Stimulated activated CD8-positive, alpha-beta memory T cell treated with anti-CD3 and anti-CD28 coated beads, Interleukin-4, amount 100 ng/mL, for 1 hour (primary cell): ENCODE measurements at places on chromosomes 4 and X.

DNA sequence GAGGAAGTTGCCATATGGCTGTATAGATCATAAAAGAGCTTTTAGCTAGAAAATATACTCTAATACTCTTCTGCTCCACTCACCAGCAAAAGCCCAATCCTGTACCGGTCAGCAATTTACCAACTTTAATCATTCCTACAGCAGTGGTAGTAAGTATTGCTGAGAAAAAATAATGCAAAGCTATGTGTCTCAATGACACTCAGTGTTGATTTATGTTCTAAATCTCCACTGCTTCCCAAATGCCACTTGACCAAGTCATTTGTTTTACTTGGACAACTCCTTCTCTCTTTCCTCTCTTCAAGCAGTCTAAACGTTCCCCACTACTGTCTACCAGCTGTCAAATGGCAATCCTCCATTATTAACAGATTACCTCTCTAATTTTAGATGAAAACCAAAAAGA is 201.8 kb upstream of the GK2 start:
- no peak for DNase-seq

- DNase-seq, result no peak
These were observed 2.2 kb downstream of the COX7B start for GRCh38 chrX:77901506-77901905.

DNA sequence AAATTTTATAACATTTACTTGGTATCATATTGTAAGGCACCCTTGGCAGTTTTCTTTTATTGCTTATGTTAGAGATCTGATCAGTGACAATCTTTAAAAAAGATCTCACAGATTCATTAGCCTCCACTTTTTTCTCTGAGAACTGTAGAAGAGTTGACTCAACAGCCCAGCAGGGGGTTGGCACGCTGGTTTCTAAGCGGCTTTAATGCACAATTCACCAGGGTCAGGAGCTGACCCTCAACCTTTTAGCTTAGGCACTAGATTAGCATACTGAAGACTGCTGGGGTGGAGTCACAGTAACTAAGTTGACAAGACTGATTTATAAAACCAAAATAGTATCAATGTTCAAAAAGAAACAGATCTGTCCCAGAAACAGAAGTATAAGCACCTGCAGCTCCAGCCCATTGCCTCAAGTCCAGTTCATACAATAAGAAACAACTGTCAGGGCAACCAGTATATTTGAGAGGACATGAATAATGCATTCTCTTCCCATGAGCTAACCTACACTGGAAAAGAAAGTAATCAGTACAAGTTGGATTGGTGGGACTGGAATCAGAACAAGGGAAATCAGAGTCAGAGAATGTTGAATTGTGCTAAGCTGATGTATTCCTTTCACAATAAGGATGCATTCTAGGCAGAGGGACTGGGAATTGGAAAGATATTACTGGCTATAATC is 77.6 kb downstream of the PDE5A start:
- no peak for DNase-seq

- DNase-seq, result no peak
These were observed 652.1 kb downstream of the ANKRD50 start for GRCh38 chr4:124060261-124060918.

DNA sequence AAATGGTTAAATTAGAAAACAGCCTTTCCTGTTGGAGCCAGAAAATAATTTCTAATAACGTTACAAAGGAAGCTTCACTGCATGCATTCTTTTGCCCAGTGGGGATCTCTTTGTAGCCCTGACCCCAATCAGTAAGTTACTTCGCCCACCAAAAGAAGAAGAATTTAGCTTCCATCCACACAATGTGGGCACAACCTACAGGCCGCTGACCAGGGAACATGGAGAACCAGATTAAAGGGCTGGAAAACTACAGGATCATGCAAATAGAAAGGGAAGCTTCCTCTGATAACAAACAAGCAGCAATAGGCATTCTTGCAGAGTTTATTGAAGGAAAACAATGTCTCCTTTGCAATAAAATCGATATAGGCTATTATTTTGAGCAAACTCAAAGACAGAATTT is 21.3 kb upstream of the TSPAN5 start:
- no peak for DNase-seq

DNA sequence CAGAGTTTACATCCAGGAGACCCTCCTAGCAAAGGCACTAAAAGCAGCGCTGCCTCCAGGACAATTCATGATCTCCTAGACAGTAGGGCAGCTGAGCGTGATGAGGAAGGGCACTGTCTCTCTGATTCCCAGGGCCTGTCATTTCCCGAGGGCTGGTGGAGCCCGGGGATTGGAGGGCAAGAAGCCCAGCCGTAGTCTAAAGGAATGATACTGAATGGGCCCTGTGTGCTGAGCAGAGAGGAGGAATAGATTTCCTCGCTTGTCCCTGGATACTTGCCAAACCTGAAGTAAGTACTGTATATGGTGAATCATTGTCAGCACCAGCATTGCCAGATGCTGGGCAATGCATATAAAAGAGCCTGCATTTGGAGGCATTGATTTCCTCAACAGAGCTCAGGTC is 88.0 kb upstream of the SLITRK2 start:
- DNase-seq, result no peak
